ENCODE measurements at places on chromosomes 7 and 10.

GRCh38 chr10:93075369-93076221 is 1.9 kb downstream of the CYP26A1 start:
- no peak for DNase-seq

DNA sequence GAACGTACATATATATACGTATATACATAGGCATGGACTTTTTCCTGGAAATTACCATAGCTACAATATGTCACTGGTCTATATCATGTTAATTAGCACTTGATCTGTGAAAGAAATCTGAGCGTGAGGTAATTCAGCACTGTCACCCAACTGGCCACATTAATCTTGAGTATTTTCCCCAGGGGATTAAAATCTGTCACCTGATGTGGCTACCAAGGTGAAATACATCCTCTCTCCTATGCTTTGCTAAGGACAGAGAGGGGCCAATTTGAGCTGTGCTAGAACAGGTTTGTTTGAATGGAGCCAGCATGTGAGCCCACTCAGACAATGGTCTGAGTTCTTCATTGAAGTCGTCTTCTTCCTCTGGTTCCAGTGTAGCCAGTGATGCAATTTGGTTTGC is 33.3 kb downstream of the CYCS start:
- DNase-seq, result no peak

DNA sequence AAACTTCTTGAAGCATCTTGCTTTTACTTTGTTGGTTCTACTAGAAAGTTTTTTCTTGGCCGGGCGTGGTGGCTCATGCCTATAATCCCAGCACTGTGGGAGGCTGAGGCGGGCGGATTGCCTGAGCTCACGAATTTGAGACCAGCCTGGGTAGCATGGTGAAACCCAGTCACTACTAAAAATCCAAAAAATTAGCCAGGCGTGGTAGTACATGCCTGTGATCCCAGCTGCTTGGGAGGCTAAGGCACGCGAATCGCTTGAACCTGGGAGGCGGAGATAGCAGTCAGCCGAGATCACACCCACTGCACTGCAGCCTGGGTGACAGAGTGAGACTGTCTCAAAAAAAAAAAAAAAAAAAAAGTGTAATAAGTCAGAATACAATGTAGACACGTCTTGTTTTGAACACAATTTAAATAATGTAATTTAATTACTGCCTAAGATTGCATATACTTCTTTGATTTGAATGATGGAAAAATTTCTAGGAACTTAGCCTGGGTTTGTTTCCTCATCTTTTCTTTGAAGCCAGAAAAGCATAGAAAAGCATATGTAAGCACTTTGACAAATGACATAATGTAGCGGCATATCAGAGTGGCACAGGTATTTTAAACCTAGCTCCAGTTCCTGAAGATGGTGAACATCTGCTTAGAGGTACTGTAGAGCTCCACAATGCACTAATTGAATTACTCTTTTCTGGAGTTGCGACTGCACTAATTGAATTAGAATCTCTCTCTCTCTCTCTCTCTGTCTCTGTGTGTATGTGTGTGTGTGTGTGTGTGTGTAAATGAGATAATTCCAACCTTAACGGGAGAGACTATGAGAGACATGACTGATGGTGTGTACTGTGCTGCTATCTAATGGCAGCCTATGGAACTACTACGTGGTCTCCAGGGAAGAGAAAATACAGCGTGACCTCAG is 87.8 kb downstream of the BTRC start:
- peak; percentile 44 for DNase-seq

GRCh38 chr7:135920478-135920877 is 56.7 kb downstream of the MTPN start:
- DNase-seq, result no peak

GRCh38 chr7:20459419-20459818 is 128.7 kb downstream of the ITGB8 start:
- no peak for DNase-seq

GRCh38 chr7:157129200-157129599 is 9.5 kb upstream of the UBE3C start:
- DNase-seq, result no peak

- DNase-seq, result no peak
Measured at GRCh38 chr10:133131053-133131452, 29.0 kb upstream of the KNDC1 start.

DNA sequence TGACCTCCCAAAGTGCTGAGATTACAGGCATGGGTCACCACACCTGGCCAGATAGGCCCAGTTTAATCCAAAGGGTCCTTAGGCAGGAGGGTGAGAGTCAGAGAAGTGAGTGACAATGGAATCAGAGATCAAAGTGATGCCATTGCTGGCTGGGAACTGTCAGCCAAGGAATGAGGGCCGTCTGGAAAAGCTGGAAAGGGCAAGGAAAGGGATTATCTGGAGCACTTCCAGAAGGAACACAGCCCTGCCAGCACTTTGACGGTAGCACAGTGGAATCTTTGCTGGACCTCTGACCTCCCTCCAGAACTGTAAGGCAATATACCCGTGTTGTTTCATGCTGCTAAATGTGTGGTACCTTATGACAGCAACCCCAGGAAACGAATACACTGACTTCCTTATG is 11.3 kb upstream of the TAS2R40 start:
- no peak for DNase-seq

- DNase-seq, result no peak
Measured at GRCh38 chr7:11236680-11237079, 263.0 kb downstream of the PHF14 start.

- no peak for DNase-seq
Measured at GRCh38 chr7:84187813-84188510, 6.6 kb downstream of the SEMA3A start.

DNA sequence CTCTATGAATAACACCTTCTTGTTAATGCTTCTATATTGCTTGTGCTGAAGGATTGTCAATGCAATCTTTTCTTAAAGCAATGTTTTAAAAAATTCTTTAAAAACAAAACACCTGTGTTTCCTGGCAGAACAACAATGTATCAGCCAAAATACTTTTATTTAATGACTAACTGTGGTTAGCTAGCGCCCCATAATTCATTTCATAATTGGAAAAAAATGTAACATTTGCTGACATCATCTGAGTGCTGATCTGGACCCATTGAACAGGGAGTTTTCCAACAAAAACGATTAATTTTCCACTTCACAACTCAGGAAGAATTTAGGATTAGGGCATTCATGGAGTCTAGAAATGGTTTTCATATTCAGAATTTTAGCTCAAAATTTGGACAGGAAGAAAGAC is 137.6 kb upstream of the CDK6 start:
- DNase-seq, result no peak

DNA sequence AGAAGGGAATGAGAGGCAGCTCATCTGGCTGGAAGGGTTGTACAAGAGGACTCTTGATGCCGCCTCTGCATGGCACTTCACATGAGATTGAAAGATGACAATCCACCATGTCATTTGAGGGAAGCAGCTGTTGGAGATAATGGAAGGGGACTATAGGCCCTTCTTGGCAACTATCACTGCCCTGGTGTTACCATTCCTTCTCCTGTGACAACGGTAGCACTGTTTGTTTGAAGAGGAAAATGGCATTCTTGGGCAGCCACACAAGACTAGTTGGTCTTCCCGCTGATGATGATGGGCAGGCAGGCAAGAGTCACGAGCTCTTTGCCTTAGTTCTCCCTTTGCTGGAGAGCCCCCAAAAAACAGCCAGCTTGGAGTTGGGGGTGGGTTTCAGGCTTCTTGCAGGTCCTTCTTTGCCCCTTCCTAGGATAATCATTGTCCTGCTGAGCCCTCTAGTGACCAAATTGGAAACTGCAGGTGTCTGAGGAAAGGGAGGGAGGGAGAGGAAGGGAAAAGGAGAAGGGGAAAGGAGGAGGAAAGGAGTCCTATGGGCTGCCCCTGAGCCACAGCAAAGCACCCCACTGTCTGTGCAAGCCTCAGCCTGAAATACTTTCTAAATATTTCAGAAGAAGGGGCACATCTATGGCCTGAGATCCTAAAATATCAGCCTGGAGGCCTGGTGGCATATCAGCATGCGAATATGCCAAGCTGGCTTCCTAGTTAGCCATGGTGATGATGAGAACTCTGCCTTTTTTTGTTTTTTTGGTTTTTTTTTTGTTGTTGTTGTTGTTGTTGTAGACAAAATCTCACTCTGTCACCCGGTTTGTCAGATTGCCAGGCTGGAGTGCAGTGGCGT is 165.6 kb upstream of the KMT2E start:
- peak; percentile 39 for DNase-seq

GRCh38 chr7:15886626-15887025 is 200.1 kb upstream of the MEOX2 start:
- DNase-seq, result no peak

DNA sequence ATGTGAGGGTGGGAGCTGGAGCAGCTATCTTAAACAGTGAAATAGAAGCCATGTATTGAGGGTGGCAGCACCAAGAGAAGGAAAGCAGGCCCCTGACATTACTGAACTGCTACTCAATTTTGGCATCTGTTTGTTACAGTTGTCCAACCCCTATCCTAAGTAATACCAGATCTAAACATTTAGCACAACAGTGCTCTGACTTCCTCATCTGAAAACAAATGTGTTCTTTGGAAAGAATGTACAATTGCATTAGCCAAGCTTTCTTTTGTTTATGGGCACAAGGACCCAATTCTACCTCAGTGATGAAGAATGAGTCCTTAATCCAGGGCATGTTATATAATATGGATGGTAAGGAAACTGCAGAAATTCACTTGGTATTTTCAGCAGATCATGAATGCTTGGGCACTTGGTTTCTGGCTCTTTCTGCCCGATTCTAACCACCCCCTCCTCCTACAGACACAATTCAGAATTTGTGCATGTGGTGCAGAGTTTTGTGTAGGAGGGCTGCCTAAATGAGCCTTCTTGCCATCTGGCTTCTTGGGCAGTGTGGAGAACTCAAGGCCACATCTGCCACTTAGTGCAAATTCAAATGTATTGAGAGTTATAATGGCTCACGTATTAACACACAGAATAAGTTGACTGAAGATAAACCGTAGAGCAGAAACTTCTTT is 36.9 kb upstream of the KMT2E start:
- no peak for DNase-seq

DNA sequence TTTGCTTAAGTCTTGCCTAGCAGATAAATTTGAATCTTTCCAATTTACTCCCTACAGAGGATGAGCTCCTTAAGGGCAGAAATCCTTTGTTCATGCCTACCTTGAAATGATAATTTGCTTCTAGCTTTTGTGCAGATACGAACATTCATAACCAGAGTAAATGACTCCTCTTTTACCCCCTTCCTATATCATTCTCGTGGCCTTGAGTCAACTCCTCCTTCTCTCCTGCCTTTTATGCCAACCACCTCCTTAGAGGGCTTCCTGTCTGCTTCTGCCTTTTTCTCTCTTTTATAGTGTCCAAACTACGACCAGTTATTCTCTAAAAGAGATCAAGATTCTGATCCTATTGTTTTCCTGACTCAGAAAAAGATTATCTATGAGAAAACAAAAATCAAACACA is 36.4 kb downstream of the MYPN start:
- no peak for DNase-seq

GRCh38 chr7:138350701-138351357 is 109.2 kb upstream of the TRIM24 start:
- no peak for DNase-seq

GRCh38 chr7:27204851-27205322 is 5.0 kb upstream of the HOXA13 start:
- DNase-seq, result no peak

GRCh38 chr7:1961701-1962276 is 271.0 kb downstream of the MAD1L1 start:
- DNase-seq, result peak; percentile 80

GRCh38 chr10:51522858-51523257 is 176.5 kb downstream of the CSTF2T start:
- DNase-seq, result no peak

DNA sequence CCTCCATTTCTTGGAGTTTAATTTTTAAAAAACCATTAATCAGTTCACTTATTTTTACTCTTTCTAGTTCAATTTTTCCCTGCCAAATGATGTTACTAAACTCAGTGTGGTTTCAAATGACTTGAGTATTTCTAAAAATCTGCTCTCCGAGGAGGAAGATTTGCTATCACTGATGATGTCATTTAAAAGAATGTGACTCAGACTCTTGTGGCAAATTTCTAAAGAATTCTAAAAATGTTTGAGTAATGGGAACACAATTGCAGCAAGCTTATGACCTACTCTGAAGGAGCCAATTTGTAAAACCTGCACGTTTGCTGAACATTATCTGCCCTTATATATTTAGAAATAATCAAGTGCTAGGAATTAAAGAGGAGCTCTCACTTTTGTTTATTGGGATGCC is 88.6 kb downstream of the SPAG6 start:
- DNase-seq, result peak; percentile 43
